Testis (tissue), 5 donors: ENCODE measurements at places on chromosomes 7 and 10.

- peak; percentile 26 for DNase-seq
Observed at GRCh38 chr7:36155811-36156361, 2.8 kb downstream of the EEPD1 start.

- no peak for DNase-seq
Observed at GRCh38 chr7:106415433-106415832, 130.7 kb upstream of the NAMPT start.

DNA sequence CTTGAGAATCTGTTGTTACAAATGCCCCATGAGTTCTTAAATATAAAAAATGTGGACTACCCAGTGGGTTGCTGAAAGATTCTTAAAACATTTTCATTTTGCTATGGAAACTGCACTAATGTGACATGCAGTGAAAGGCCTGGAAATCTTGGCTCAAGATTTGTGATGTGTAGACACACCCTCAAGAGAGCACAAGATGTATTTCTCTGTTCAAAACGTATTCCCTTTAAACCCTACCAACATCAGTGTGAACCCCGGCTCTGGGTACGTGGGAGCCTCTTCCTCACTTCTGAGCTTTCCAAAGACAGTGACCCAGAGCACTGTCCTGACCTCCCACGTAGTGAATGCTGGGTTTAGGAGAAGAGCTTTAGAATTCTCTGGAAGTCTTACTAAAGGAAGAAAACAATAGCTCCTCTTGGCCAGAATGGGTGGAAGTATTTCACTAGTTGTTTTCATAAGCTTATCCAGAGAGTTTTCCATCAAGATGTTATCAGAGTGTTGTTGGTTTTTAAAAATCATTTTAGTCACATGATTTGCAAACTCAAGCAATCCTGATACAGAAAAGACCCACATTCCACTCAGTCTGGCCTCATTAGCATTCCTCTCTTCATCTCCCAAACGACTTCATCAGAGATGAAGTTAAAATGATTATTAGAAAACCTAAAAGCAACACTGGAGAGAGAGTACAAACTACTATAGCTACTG, 81.5 kb upstream of the AFAP1L2 start:
- peak; percentile 46 for DNase-seq

- DNase-seq: no peak
Observed at GRCh38 chr10:8124436-8124835, 69.9 kb downstream of the GATA3 start.

DNA sequence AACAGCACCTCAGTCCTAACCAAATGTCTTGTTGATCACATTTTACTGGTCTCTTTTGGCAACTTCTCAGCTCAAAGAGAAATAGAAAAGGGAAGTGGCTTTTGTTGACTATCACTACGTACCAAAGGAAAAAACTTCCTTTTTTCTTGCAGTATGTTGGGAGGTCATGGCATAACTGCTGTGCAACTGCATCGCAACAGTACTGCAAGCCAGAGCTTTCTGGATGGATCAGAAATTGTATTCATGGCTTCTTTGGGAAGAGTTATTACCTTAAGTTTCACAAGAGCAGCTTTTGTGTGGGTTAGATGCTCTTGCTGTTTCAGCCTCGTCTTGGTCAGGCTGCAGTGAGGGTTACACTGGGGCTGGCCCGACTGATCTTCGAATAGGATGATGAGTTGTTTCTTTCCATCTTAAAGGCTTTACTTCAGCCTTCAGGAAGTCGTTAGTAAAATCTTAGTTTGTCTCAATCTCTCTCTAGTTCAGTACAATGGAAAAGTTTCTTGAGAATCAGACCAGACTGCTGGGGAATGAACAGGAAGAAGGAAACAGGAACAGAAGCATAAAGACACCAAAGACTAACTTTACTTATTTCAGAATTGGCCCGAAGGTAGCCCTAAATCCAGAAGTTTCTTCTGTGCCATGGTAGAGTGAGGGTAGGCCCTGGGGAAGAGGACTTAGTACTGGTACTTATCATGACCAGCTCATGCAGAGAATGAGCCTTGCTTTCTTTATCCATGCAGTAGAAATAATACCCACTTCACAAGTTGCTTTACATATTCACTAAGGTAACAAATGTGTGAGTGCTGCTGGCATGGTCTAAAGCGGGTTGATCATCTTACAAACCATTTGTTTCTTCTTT, 153.6 kb downstream of the CELF2 start:
- DNase-seq: no peak

DNA sequence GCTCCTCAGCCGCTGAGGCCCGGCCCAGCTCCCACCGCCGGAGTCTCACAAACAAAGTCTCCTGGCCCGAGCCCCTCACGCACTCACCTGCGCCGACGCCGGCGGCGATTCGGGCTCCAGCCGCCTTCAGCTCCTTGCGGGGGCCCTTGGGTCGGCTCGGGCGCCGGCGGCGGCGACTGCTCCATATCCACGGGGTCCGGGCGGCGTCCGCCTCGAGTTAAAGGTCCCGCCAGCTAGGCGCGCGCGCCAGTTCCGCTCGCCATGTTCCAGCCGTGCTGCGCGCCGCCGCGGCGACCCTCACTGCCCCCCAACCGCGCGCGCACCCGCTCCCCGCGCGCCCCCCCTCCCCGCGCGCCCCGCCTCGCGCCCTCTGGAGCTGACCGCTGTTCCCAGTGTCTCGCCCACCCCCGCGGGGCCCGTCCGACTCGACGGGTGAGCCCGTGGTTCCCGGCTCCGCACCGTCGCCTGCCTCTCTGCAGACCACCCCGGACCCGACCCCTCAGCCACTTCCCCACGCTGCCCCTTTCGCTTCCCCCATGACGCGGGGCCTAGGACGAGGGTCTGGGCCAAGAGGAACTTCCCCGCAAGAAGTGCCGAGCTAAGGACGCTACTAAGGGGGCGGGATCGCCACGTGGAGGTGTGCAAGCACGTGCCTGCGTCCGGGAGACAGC, 396.1 kb downstream of the ZNF33B start:
- DNase-seq: peak; percentile 56

DNA sequence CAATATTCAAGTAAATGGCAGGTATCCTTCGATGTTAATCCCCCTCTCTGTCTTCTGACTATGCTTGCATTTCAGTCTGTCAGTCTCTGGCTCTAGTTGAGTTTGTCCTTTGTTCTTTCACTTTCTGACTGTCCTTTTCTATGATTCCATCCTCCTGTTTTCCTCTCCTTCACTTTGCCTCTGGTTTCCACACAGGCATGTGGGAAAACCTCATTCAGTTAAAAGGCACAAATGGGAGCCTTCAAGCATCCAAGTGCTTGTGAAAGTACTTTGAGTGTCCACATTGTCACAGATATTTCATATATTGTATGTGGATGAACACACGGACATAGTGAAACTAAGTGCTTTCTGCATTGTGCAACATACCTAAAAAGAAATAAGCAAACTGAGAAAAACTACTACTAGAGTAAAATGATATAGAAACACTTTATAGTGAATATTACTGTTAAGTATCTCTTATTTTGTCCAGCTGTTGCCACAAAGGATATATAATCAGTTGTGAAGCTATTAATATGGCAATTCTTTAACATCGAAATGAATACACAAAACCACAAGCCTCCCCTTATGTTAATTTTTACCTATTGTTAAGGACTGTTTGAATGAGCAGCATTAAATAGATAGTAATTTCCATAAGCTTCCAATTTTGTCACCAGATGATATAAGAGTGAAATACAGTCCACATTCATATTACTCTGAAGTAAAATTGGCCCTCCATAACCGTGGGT, 71.7 kb downstream of the NRBF2 start:
- DNase-seq: no peak

DNA sequence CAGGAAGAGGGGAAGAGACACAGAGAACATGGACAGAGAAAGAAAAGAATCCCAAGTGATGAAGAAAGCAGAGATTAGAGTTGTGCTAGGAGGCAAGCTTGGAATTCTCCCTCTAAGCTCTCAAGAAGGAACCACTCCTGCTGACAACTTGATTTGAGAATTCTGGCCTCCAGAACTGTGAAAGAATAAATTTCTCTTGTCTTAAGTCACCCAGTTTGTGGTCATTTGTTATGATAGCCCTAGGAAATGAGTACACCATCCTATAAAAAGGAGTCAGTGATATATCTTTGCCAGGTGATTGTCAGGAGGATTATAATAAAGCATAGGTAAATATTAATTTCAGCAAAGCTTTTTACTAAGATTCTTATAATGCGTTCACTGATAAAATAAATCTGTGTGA, 82.7 kb upstream of the TFEC start:
- DNase-seq: no peak
